Lung microvascular endothelial cell (primary cell): ENCODE measurements at places on chromosomes 2 and 18. TPM values are rescaled to one million over a fixed set of nuclear protein-coding genes. Genes with fewer than 3 reads are reported as not detected.
A peak's percentile ranks its signal among the peaks of the same experiment; 100 is the strongest.

DNA sequence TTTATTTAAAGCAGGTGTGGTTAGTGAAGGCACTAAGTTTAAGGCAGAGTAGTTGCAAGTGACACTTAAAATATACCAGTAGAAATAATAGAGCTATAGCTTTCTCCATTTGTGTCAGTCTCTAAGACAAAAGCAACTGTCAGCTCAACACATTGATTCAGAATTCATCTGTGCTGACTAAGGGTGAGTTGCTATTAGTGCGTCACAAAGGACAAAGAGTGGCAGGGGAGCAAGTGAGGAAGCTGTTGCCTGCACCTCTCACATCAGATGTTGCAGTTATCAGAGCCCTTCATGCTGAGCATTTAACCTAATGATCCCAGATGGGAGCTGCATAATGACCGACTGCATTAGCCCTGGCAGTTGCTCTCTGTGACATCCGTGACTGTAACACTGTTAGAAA, 138.6 kb downstream of the DTNA start:
- no peak for DNase-seq

DNA sequence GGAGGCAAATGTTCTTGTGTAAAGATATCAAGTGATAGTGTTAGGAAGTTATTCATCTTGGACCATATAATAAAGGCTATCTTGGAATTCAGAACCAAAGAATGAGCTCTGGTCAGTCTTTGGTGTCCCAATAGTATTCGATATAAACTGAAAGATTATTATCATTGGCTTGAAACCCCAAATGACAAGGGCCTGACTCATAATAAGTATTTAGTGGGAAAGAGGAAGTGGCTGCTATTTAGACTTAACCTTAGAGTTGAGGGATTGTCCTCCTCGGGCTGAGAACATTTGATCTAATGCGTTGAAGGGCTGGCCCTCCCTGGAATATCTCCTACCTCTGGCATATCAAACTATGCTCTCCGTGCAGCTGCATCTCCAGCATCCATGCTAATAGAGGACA, 67.5 kb downstream of the CDH20 start:
- no peak for DNase-seq

DNA sequence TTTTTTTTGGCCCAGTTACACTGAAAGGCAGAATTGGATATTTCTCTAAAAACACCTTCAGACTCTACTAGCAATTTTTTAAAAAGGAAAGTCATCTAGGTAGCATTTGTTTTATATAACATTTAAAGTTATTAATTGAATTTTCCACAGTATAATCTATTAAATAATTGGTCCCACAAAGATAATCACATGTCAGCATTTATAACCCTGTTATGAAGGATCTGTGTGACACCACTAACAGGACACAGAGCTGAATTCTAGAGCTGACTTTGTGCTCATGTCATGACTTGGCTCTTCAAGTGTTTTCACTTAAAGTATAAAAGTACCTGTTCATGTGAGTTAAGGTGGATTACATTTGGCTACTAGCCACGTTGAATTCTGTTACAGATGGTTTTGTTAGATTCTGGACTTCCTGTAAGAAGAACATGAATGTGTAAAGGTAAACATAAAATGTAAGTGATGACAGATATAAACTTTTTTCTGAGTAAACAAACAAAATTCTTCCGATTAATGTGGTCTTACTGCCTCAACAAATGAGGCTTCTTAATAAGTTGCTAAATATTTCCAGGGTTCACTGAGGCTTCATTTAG, 69.1 kb upstream of the PROKR1 start:
- no peak for DNase-seq

GRCh38 chr2:144524118-144525009, 4.4 kb upstream of the ZEB2 start:
- DNase-seq: no peak

GRCh38 chr2:126832014-126832413, 66.7 kb upstream of the TEX51 start:
- no peak for DNase-seq

- DNase-seq: no peak
Observed at GRCh38 chr2:218123986-218124385, 1.8 kb upstream of the CXCR2 start.

DNA sequence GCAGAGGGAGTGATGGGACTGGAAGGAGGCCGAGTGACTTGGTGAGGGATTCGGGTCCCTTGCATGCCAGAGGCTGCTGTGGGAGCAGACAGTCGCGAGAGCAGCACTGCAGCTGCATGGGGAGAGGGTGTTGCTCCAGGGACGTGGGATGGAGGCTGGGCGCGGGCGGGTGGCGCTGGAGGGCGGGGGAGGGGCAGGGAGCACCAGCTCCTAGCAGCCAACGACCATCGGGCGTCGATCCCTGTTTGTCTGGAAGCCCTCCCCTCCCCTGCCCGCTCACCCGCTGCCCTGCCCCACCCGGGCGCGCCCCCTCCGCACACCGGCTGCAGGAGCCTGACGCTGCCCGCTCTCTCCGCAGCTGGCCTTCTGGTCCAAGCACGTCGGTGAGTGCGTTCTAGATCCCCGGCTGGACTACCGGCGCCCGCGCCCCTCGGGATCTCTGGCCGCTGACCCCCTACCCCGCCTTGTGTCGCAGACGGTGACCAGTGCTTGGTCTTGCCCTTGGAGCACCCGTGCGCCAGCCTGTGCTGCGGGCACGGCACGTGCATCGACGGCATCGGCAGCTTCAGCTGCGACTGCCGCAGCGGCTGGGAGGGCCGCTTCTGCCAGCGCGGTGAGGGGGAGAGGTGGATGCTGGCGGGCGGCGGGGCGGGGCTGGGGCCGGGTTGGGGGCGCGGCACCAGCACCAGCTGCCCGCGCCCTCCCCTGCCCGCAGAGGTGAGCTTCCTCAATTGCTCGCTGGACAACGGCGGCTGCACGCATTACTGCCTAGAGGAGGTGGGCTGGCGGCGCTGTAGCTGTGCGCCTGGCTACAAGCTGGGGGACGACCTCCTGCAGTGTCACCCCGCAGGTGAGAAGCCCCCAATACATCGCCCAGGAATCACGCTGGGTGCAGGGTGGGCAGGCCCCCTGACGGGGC, 4.6 kb downstream of the PROC start:
- DNase-seq: no peak

DNA sequence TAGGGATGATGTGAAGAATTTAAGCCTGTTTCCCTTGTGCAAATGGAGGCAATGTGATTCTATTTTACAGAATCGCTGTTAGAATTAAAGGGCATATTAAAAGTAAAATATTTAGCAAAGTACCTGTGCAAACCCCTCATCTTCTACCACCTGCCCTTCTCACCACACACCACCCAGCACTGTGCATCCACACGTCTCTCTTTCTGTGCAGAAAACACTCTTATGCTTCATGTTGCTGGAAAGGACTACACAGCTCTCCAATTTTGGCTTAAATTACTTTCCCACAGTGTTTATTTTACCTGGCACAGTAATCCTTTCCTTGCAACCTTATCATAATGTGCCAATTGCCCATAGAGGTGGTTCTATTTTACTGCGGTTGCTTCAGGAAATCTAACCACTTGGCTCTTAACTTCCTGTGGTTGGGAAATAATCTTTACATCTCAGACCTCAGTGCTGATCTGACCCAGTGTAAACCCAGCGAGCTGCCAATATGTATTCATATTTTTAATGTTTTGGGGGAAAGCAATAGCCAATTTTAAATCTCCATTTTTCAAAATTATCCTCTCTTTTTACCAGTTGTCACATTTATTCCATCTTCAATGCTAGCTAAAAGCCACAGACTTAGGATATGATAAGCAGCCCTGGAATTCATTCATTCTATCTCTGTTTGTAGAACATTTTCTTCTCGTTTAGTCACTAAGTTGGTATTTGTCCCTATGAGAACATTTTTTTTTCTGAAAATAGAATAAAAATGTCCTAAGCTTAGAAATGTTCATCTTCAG, 250.9 kb downstream of the DSEL start:
- DNase-seq: peak; percentile 56

GRCh38 chr18:31801078-31801477, 40.4 kb upstream of the SLC25A52 start:
- DNase-seq: no peak

GRCh38 chr2:208978946-208979345, 444.9 kb upstream of the MAP2 start:
- no peak for DNase-seq

GRCh38 chr2:60872510-60872928, 8.9 kb upstream of the REL start:
- DNase-seq: no peak

DNA sequence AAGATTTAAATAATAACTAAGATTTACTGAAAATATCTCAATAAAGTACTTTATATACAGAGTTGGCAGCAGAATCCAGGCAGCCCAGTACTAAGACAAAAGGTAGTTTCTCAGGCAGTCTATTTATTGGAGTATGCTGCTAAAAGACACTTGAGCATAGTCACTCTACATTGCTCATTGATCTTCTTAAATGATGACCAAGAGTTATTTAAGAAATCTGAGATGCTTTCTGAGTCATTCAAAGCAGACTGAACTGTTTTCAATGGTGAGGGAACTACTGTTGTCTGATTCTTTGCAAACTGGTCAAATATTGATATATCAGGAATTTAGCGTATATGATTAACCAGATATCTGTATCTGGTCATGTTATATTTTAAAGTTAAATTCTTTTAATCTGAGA, 133.6 kb downstream of the PHLPP1 start:
- DNase-seq: no peak

- DNase-seq: no peak
Observed at GRCh38 chr2:66239655-66240054, 195.3 kb upstream of the MEIS1 start.

DNA sequence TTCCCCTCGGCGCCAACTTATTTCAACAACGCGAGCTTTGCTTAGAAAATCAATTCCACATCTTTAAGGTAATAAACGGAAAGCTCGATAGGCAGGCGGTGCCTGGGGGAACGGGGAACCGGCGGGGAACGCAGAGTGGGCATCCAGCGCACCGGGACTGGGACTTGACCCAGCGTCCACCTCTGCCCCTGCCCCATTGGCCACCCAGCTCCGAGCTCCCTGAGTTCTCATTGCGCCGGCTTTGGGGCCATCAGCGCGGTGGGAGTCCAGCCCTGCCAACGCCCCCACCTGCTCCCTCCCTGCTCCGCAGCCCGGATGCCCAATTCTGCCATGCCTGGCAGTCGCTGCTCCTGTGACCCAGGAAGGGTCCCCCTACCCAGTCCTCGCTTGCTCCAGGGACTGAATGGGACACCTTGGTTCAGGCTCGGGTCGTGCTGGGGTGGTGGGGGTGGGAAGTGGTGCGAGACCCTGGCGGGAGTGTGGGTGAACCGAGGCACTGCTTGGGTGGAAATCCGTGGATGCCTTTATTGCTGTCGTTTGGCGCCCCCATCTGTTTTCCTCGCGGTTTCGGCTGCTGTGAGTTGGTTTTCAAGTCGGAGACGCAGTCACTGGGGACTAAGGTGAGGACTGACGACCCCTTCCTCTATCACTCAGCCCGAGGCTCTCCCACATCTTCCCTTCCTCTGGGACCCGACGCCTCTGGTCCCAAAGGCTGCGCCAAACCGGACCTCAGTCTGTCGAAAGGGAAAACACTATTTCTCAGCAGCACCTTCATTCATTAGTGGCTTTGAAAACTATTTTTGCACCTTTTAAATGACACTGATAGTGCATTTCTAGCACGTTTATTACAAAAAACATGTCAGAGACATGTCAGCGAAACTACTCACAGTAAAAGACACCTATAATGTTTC, 2.4 kb upstream of the EVX2 start:
- DNase-seq: peak; percentile 60

GRCh38 chr2:36549165-36549574, 48.8 kb downstream of the FEZ2 start:
- peak; percentile 78 for DNase-seq

DNA sequence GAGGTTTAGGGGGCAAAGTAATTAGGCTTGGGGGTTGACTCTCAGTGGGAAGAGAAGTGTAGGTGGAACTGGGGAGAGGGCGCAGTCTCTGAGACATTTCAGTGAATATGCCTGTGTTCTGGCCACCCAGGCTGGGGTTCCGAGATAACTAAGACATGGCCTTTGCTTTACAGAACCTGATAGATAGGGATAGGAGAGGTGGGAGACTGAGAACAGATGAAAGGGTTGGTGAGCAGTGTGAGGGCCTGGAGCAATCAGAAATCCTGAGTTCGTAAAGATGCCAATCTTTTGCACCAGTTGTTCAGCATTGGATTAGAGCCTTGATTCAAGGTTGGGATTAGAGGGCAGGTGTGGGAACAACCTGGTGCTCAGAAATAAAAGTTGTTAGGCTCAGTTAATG, 15.6 kb downstream of the PARD3B start:
- DNase-seq: no peak

DNA sequence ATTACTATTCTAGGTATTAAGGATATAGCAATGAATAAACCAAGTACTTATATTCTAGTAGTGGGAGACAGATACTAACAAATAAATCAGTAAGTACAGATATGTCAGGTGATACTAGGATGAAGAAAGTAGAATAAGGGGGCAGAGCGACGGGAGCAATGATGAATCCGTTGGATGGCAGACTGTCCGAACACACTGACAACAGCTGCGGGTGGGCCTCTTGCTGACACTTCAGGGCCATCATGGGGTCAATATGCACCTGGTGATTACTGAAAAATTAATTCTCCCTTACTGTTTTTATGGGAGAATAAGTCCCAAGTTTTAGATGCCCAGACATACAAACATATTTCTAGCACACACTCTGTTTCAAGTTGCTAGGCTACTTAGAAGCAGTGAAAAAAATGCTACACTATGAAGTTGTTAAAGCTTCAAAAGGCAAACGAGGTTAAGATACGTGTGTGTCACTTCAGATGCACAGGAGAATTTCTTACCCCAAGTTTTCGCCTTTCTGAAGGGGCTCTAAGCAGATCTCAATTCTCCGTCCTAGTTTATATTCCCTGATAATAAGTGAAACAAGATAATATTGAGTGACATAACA, 78.7 kb downstream of the USP40 start:
- DNase-seq: no peak

- no peak for DNase-seq
Observed at GRCh38 chr18:5779922-5780321, 115.4 kb downstream of the TMEM200C start.

GRCh38 chr2:675460-675859, 1.7 kb downstream of the TMEM18 start:
- DNase-seq: no peak

- no peak for DNase-seq
Observed at GRCh38 chr2:46568212-46569009, 89.0 kb downstream of the TMEM247 start.

- peak; percentile 45 for DNase-seq
Observed at GRCh38 chr2:42568401-42569115, at the start of gene MTA3. MTA3 (plus strand) TSS chr2:42568632; CDS start chr2:42568746, 114 bp downstream.

Gene ACAA2
- 13.5 and 20.0 TPM in 2 replicates for total RNA-seq

Gene LRRC30
- total RNA-seq: not detected in 2 replicates

Gene POLR1A
- 7.6 and 8.7 TPM in 2 replicates for total RNA-seq

Gene SFT2D3
- 2.6 and 5.8 TPM in 2 replicates for total RNA-seq

Gene NTSR2
- total RNA-seq: not detected in 2 replicates

Gene RAB27B
- under 0.01 TPM in 1 of 2 replicates, not detected in the other for total RNA-seq

Gene CETN1
- not detected in 2 replicates for total RNA-seq

Gene BOK
- total RNA-seq: 37.7 and 113 TPM in 2 replicates

Gene CRYGC
- not detected in 2 replicates for total RNA-seq

Gene SCN3A
- total RNA-seq: 1.3 and 33.1 TPM in 2 replicates

Gene SPIRE1
- total RNA-seq: 13.7 and 14.2 TPM in 2 replicates
